ENCODE measurements at places on chromosomes 7 and 10.

DNA sequence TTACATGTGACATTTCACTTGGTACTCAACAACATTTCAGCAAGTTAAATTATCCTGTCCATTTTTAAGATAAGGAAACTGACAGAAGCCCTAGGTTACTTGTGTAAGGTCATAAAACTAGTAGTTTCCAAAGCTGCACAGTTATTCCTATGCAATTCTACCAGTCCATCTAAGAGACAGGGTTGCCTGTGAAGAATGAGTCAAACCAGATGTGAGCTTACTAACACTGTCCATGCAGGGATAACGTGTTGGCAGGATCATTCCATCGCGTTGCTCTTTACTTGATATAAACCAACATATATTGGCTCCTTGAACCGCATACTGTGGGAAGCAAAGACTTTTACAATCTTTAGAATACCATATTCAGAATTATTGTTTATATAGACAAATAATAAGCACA is 280.9 kb upstream of the HGF start:
- no peak for DNase-seq

- no peak for DNase-seq
These were observed 1.5 kb upstream of the KCTD7 start for GRCh38 chr7:66627151-66627681.

GRCh38 chr10:94219829-94220228 is 142.9 kb downstream of the NOC3L start:
- no peak for DNase-seq

GRCh38 chr7:66013938-66014337 is 31.9 kb upstream of the GUSB start:
- DNase-seq = no peak

DNA sequence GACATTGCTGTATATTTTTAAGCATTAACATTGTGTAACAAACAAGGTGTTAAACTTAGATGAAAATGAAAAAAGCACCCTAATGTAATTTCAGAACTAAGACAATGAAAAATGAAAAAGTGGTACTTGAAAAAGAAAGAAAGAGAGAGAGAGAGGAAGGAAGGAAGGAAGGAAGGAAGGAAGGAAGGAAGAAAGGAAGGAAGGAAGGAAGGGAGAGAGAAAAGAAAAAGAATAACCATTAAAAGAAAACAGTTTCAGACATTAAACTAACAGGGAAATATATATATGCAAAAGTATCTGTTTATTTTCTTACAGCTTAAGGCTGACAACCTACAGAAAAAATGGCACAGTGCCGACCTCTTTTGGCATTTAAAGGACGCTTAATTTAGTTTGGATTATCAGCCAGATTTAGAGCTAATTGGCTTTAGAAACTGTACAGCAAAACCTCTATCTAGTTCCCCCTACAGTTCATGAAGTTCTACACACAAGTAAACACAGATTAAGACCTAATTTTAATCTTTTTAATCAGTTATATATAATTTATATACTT is 13.8 kb downstream of the MTERF1 start:
- no peak for DNase-seq

- no peak for DNase-seq
These were observed 294.8 kb downstream of the GRID1 start for GRCh38 chr10:86071758-86072157.

DNA sequence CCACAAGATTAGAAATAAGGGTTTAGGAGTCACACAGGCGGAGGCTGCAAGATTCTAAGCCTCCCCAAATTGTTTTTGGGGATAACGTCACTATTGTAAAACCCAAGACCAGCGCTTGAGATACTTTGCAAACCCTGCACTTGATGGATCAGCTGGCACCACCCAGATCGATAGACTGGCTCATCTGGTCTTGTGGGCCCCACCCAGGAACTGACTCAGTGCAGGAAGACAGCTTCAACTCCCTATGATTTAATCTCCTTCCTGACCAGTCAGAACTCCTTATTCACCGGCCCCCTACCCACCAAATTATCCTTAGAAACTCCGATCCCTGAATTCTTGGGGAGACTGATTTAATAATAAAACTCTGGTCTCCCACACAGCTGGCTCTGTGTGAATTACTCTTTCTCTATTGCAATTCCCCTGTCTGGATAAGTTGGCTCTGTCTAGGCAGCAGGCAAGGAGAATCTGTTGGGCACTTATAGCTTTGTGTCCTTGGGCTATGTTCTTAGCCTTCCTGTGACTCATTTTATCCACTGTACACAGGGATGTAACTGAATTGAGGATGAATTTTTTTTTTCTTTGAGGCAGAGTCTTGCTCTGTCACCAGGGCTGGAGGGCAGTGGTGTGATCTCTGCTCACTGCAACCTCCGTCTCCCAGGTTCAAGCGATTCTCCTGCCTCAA is 64.4 kb upstream of the CARD11 start:
- DNase-seq = no peak

- DNase-seq = no peak
These were observed 66.6 kb downstream of the FZD1 start for GRCh38 chr7:91330866-91331265.

- DNase-seq = no peak
These were observed 166.0 kb upstream of the COL1A2 start for GRCh38 chr7:94228678-94229077.

GRCh38 chr10:128967980-128968756 is 498.9 kb upstream of the MGMT start:
- DNase-seq = no peak

GRCh38 chr7:80145780-80146422 is 11.3 kb downstream of the GNAI1 start:
- DNase-seq = no peak

DNA sequence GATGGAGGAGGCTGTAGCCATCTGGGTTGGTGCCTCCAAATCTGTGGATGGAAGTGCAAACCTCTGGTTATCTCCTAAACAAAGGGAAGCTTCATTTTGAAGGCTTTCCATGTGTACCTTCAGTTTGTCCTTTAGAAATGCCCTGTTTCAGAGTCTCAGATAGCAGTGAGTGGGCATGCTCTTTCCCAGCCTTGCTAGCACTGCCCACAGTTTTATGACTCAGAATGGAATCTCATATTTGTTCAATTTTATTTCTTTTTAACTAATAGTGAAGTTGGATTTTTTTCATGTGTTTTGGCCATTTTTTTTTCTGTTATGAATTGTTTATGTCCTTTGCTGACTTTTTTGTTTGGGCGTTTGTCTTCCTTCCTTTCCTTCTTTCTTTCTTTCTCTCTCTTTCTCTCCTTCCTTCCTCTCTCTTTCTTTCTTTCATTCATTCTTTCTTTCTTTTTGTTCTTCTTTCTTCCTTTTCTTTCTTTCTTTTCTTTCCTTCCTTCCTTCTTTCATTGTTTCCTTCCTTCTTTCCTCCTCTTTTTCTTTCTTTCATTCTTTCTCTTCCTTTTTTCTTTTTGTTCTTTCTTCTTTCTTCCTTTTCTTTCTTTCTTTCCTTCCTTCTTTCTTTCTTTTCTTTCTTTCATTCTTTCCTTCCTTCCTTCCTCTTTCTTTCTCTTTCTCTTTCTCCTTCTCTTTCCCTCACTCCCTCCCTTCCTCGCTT is 25.6 kb downstream of the PRF1 start:
- DNase-seq = no peak

- DNase-seq = no peak
These were observed 132.8 kb downstream of the CFTR start for GRCh38 chr7:117612637-117613036.

DNA sequence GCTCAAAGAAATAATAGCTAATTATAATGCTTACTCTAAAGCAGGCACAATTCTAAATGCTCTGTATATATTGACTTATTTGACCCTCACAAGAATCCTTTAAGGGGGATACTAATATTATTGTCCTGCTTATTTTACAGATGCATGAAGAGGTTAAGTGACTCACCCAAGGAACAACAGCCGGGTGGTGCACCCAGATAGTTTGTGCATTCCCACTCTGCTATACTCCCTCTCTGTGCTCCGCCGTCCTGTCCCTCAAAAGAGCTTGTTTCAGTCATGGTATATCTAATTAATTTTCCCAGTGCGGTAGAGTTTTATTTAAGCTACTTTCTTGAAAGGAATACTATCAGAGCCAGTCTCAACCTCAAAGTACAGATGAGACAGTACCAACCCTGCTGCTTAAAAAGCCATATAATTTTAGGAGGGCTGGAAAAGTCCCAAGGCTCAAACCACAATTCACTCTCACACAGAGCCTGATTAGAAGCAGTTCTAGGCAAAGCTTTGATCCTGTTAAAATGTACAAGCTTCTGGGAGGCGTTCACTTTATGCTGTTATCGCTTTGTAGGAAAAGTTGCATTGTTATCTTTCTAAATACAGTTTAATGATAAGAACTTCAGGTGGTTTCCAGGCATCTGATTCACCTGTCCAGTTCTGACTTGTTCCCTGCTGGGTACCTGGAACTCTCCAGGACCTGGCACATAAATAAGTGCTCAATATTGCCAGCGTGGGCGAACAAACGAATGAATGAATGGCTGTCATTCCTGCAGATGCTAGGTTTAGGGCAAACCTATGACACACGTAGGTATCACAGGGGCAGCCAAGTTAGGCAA is 261.5 kb upstream of the KLF14 start:
- no peak for DNase-seq

DNA sequence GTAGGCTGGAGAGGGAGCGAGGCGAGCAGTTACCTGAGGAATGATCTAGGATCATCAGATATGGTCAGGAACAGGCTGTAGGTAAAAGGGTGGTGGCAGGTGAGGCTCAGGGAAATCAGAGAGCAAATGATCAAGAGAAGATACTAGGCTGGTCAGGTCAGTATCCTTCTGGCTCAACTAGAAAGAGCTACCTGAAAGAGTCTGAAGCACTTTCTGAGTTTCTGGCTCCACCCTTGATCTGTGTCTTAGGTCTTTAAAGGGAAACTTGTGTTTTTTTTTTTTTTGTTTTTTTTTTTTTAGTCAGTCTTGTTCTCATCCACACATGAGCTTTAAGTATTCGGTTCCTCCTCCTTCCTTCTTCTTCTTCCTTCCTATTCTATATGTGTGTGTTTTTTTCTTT is 10.5 kb downstream of the ADAM22 start:
- DNase-seq = no peak

DNA sequence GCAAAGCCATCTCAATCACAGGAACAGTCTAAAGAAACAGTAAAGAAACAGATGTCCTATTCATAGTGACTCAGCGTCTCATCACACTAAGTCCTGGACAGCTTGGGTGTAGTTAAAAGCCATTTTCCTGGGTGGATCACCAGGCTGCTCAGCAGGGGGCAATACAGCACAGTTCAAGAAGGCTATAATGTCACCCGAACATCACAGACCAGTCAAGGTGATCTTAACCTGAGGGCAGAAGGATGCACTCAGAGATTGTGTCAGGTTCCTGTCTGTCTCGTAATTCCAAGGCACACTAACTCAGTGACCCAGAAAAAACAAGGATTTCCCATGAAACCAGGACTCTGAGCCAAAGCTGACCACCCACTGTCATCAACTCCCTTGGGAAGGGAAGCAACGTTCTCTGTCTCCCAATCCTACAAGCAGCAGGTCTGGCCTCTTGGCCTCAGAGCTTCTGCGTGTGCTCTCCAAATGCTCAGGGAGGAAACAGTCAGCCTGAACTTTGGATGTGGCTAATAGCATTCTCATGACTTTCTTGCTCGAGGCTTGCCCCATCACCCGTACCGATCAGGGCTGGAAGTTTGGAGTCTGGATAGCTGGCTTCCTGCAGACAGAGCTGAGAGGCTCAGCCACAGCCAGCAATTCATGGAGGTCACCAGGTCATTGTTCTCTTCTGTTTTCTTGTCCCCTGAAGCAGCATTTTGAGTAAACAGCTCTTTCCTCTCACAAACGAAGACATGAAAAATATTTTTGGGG is 90.4 kb upstream of the FAM171A1 start:
- DNase-seq = no peak

- no peak for DNase-seq
These were observed 45.2 kb upstream of the DMTF1 start for GRCh38 chr7:87106974-87107612.

DNA sequence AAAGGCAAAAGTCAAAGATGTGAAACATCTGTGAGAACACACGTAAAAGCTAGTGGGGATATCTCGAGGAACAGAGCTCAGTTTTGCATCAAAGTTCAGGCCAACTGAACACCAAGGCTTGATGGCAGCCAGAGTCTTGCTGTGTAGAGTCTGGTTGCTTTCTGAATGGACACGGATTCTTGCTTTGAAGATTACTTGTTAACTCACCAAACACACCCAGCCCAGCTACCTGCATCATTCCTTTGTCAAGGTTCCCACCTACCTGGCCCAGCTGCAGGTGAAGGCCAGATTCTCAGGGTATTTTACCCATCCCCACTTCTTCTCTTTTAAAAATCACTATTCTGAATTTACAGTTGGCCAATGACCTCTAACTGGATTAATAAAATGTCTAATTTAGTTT is 174.4 kb upstream of the PHYHIPL start:
- no peak for DNase-seq

GRCh38 chr10:26430641-26431163 is 7.4 kb upstream of the APBB1IP start:
- DNase-seq = no peak

GRCh38 chr10:132396494-132397035 is 435 bp upstream of the PWWP2B start:
- DNase-seq = peak; percentile 52

DNA sequence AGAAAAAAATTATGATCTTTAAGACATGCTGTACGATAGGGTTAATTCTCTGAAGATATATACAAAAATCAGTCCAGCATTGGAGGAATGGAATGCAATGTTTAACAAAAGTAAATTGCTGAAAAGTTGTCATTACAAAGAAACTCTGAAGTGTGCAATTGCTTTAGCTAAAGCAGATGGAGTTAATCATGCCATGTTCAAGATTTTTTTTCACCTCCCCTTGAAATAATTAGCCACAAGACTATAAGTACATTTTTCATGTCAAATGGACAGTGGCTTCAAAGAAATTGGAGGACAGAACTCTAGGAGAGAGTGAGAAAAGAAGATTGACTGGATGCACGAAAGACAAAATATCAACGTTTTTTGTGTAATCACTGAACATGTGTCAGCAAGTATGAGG is 63.1 kb upstream of the MEOX2 start:
- no peak for DNase-seq

- DNase-seq = no peak
These were observed 9.9 kb upstream of the GSAP start for GRCh38 chr7:77426052-77426404.

GRCh38 chr7:3953133-3953532 is 652.1 kb downstream of the SDK1 start:
- DNase-seq = no peak

DNA sequence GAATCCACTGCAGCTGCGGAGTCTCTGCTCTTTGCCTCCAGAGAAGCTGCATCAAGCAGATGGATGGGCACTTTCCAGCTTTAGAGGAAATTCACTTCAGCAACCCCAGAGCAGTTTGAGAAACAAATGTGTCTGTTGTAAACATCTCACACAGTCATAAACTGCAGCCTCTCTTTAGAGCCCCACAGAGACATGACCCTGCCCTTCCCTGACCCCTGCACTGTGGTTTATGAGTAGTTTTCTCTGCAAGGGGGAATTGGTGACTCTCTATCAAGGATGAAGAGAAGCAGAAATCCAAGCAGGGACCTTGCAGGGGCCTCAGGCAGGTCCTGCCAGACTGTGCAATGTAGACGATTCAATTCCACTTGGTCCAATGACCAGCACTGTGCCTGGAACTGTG is 160.2 kb downstream of the SH2D4B start:
- no peak for DNase-seq

GRCh38 chr10:84613336-84614021 is 285.1 kb downstream of the CCSER2 start:
- no peak for DNase-seq

- DNase-seq = no peak
These were observed 75.9 kb downstream of the PPP1R3C start for GRCh38 chr10:91556691-91557566.

- no peak for DNase-seq
These were observed 14.6 kb downstream of the OPALIN start for GRCh38 chr10:96344178-96344577.

- no peak for DNase-seq
These were observed 133.4 kb downstream of the JCAD start for GRCh38 chr10:29925771-29926692.

Measured in stimulated activated CD4-positive, alpha-beta T cell treated with anti-CD3 and anti-CD28 coated beads, Interleukin-15, amount 100 ng/mL, for 1 hour (primary cell).